ENCODE measurements at places on chromosomes 11 and 22. TPM values are rescaled to one million over a fixed set of nuclear protein-coding genes. Genes with fewer than 3 reads are reported as not detected.

- DNase-seq = no peak
These were observed 416.7 kb upstream of the CHORDC1 start for GRCh38 chr11:90639461-90639993.

- no peak for DNase-seq
These were observed 340.8 kb downstream of the CTTN start for GRCh38 chr11:70739091-70739490.

DNA sequence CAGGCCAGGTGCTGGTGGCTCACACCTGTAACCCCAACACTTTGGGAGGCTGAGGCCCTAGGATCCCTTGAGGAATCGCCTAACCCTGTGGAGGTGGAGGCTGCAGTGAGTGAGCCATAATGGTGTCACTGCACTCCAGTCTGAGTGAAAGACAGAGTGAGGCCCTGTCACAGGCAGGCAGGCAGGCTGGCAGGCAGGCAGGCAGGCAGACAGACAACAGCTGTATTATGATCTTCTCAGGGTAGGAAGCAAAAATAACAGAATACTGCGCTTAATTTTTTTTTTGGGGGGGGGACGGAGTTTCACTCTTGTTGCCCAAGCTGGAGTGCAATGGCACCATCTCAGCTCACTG lies 3901.6 kb upstream of the OR11H1 start:
- DNase-seq = no peak

- no peak for DNase-seq
These were observed 3.0 kb downstream of the TOLLIP start for GRCh38 chr11:1306186-1307162.

Gene PATE2
- total RNA-seq = 0.13 TPM
